Neural progenitor cell (in vitro differentiated cells): ENCODE measurements at places on chromosomes 3 and 15. TPM values are rescaled to one million over a fixed set of nuclear protein-coding genes. Genes with fewer than 3 reads are reported as not detected.

GALNT15 gene
- 0.09 TPM in 1 of 2 replicates, not detected in the other for total RNA-seq

GRCh38 chr3:143831994-143832393, 16.3 kb downstream of the SLC9A9 start:
- no peak for DNase-seq

SLC12A8 gene
- 2.2 and 4.6 TPM in 2 replicates for total RNA-seq

GRCh38 chr3:135516143-135516542, 449.4 kb upstream of the PPP2R3A start:
- DNase-seq, result peak; percentile 49

ADIPOQ gene
- total RNA-seq, result not detected in 2 replicates

- DNase-seq, result no peak
Observed at GRCh38 chr3:14874784-14875183, 56.0 kb downstream of the FGD5 start.

DNA sequence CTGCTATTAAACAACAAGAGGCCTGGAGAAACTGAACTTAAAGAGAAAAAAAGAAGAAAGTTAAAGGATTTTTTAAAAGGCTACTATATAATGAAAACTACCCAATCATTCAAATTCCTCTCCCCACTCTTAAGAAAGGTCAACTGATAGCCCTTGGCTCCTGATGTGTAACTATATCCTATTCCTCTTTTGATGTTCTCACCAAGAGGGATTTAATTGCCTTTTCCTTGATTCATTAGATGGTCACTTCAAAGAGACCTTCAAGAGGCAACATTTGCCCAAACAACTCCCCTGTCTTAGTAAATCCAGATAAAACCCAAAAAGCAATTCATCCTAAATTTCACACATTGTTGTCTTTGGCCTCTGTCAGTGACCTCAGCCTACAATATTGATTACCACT, 86.0 kb downstream of the FMN1 start:
- no peak for DNase-seq

DOCK3 gene
- 10.7 and 11.1 TPM in 2 replicates for total RNA-seq

DNA sequence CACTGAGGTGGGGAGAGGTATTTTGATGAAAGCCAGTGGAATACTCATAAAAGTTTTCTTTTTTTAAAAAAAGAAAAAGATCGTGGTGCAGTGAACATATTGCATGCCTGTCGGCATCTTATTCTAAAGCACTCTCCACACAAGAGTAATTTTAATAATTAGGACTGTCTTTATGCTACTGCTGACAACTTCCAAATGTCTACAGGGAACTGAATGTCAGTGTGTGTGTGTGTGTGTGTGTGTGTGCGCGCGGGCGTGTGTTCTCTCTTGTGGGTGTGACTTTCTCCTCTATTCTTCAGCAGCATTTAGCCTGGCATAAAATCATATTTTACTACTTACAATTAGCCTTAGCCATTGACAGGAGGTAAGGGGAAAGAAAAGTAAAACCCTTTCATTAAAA, 268.5 kb downstream of the C3orf38 start:
- no peak for DNase-seq

TMEM212 gene
- not detected in 2 replicates for total RNA-seq

CPB1 gene
- not detected in 2 replicates for total RNA-seq

DNA sequence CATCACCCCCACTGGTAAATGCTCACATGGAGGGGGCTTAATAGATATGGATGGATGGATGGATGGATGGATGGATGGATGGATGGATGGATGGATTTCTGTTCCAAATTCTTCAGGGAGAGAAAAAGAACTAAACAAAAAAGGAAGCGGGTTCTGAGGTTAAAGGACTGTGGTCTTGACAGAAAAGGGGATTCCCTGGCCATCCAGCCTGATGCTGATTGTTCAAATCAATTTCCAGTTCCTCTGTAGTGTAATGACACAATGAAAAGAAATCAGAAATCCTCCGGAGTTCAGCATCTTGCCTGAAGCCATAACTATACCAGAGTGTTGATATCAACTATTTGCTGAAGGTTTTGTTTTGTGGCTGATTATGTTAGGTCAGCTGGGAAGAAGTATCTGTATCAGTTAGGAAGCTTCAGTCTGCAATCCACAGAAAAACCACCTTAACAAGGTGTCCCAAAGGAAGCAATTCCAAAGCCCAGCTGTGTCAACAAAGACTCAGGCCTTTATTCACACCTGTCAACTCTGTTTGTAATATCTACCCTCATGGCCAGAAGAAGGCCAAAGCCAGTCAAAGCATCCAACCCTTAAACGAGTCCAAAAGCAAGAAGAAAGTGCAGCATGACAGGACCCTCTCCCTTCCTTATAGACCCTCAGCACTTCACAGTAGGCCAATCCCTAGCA, 24.5 kb upstream of the RASA2 start:
- DNase-seq, result no peak

GRCh38 chr3:38782148-38782547, 33.9 kb downstream of the SCN10A start:
- DNase-seq, result no peak

DNA sequence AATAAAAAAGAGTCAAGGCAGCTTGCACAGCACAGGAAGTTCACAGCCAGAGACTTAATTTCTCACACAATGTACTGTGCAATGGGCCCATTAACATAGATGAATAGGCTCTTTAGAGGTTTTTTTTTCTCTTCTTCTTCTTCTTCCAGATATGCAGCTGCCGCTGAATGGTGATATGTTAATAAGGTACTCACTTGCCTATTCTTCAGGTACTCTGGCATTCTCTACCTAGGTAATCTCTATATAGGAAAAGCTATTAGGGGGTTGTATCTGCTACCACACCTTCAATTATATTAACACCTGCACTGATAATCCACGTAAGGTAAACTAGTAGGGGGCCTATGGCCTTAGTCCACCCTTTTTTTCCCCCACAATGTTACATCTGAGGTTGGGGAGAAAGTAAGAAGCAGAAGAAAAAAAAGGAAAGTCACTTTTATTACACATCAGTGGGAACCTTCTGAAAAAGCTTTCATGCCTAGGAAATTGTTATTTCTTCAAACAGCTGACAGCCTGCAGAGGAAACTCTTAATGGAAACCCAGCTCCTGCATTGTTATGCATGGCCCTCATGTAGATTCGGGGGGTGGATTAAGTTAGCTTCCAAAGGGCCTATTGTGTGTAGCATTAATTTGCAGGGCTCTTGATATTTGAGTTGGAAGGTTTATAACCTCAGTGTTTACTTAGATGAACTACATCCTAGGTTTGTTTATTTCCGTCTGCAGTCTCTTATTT, 525.5 kb downstream of the ZIC1 start:
- DNase-seq, result peak; percentile 80

SUCNR1 gene
- not detected in 2 replicates for total RNA-seq

- DNase-seq, result no peak
Observed at GRCh38 chr15:70783610-70784022, 20.3 kb upstream of the UACA start.

ZNF501 gene
- 9.9 and 12.6 TPM in 2 replicates for total RNA-seq

LRTM1 gene
- total RNA-seq, result not detected in 2 replicates

SPTBN5 gene
- total RNA-seq, result 0.15 TPM in 1 of 2 replicates, not detected in the other

GRCh38 chr3:77746892-77747291, 707.0 kb downstream of the ROBO2 start:
- DNase-seq, result no peak

GRCh38 chr15:47377465-47377864, 339.8 kb upstream of the SEMA6D start:
- no peak for DNase-seq

DNA sequence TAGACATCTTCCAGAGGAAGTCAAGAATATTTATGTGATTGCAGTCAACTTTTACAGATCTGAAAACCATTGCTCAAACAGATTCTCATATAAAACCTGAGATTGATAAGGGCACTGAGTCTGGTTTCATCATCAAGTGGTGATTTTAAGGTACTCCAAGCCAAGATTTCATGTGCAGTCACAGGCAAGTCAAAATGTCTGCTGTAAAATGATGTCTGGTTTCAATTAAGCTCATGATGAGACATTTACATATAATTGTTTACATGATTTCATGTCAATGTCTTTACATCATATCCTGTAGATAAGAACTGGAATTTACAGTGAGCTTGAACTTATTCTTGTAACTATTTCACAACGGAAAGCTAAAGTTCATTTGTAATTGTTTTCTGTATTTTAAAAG, 1215.5 kb downstream of the ROBO2 start:
- DNase-seq, result no peak

GRCh38 chr3:75048650-75049049, 434.2 kb upstream of the CNTN3 start:
- no peak for DNase-seq

- no peak for DNase-seq
Observed at GRCh38 chr3:105948101-105948500, 79.3 kb upstream of the CBLB start.

- no peak for DNase-seq
Observed at GRCh38 chr15:100082761-100083402, 258.9 kb downstream of the ADAMTS17 start.

ANKRD34C gene
- not detected in 2 replicates for total RNA-seq

CHRD gene
- total RNA-seq, result 2.3 and 6.8 TPM in 2 replicates
